ENCODE measurements at places on chromosomes 13 and 19.

DNA sequence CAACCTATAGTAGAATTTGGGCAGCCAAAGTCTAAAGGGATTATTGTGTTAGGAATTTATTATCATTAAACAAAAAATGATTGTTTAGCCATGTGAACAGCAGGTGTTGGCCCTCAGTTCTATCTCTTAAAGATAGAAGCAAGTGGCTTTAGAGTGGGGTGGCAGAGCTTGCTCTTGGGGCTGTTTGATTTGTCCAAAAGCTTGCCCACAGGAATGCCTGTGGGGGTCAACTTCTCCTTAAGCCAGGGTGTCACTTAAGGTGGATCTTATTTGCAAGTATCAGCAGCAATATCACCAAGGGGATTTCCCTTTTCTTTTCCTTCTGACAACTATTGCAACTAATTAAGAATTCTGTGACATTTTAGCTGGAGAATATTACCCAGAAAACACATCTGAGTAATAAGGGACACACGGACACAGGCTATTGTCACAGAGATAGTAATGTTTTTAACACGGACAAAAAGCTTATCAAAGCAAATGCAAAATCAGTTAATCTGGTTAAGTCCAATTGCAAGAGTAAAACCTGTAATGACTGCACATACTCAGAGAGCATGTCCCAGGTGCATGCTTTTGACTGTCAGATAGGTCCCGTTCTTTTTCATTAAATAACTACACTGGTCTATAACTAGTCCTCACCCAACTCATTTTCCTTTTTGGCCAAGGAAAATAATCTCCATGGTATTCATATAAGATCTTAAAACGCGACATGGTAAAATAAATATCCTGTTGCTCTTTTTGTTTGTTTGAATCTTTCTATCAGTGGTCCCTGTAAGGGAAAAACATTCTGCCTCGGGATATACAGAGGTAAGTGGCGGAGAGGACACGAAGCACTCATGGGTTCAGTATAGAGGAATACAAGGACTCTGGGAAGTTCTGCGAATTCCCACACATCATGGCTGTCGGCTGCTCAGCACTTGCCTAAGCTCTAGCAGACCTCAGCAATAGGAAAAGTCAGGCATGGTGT lies 172.1 kb upstream of the RFC3 start:
- no peak for DNase-seq

DNA sequence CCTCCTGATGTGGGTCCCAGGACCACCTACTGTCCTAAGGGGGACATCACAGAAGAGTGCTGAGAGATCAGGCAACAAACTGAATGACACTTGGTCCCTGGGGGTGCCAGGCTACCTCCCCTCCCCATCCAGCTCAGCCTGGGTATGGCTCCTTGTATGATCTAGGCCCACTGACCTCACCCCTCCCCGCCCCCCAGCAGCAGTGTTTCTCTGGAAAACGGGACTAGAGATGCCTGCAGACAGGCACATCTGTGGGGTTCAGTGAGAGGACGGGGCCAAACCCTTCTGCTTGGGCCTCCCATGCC lies 9.3 kb downstream of the ACP4 start:
- DNase-seq = no peak

GRCh38 chr19:45349430-45349941 lies 8.9 kb downstream of the KLC3 start:
- DNase-seq = no peak

DNA sequence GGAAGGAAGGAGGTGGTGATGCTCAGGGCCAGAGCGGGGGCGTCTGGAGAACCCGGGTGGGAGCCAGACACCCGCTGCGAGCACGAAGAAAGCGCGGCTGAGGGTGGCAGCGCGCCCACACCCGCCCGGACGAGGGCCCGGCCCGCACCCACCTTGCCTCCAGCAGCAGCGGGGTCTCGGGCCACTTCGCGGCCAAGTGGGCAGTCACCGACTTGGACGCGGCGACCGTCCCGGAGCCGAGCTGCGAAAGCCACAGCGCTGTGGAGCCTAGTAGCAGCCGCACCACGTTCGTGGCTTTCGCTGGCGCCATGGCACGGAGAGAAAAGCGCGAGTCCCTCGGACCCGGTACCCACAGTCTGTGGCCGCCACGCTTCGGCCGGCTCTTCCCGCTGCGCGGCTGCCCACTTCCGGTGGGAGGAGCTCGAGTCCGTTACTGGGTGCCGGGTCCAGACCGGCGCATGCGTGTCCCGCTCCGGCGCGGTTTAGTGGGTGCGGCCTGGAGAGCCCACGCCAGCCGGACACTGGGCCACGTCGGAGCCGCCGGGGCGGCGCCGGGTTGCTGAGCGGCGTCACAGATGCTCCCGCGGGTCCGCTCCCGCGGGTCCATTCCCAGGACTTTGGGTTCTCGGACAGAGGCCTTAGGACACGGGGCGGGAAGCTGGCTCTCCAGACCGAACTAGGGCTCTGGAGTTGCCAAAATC lies at the start of gene UGGT2:
Gene UGGT2 (minus strand): TSS at position 399 of the 701 bp plus-strand sequence. CDS start 89 bp downstream, at position 310.
- DNase-seq = peak; percentile 98

DNA sequence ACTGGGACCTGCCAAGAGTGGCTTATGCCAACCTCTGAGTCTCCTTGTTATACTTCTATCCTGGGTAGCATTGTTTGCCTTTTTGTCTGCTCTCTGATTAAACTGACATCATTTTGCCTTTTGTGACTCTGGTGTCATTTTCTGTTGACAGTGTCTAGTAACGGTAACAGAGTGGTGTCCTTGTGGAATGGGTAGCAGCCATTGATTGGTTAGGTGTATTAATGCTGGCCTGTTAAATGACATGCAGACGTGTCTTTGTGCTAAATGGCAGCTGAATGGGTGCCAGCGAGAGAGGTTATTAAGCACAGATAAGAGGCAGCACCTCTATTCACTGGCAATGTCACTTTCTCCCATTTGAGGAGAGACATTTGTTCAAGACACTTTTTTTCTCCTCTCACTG lies 1289.4 kb downstream of the PCDH9 start:
- DNase-seq = no peak

Data from islet precursor cell (in vitro differentiated cells).